ENCODE measurements at places on chromosomes 12 and 14. TPM values are rescaled to one million over a fixed set of nuclear protein-coding genes. Genes with fewer than 3 reads are reported as not detected.

DNA sequence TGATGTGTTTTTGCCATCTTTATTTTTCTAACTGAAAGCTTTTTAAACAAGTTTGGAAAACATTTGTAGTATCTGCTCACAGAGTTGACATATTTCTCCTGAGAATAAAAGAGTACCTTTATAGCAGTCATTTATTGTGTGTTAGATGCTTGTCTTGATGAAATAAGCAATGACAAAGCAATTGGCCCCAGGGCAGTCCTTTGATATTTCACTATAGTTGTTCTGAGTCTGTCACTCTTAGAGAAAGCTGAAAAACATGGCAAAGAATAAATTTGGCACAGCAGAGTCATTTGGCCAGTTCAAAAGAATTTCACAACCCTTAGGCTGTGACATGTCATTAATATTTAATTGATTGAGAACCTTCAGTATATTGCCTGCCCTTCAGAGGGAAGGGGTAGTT lies 166.2 kb downstream of the PTPRO start:
- DNase-seq: no peak

DNA sequence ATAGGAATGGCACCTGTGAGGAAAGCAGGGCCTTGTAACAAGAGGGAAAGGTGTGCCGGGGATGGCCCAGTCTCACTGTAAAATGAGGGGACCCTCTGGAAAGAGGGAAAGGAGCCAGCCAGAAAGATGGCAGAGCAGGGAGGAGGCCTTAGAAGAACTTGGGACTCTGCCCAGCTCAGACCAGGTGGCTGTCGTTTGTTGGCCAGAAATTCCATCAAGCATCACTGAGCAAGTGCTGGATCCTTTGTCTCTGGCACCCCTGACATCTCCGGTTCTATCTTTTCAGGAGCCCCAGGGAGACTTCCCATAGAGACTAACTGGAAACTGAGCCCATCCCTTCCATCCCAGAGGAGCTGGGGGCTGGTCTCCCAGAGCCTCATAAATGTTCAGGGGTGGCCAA lies 43.3 kb downstream of the DEGS2 start:
- no peak for DNase-seq

DNA sequence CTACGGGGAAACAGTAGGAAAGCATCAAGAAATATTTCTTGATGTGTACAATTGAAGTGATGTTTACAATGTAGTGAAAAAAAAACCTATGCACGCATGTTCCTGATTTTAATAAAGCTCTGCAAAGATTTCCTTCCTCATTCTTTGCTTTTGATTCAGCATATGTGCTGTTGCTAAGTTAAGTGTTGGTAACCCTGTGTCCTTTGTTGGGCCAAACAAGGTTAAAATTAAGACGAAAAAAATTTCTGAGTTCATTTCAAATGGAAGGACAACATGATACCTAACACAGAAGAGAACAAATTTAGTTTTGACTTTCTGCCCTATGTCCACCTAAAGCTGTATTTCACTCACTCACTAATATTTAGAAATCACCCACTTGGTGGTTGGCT lies 62.8 kb downstream of the PPP2R5C start:
- no peak for DNase-seq

NKX2-1 gene
- total RNA-seq: 0.92 TPM

SIX6 gene
- not detected for total RNA-seq

KCNK13 gene
- 0.33 TPM for total RNA-seq

SLC10A1 gene
- not detected for total RNA-seq

- DNase-seq: no peak
Observed at GRCh38 chr12:44748950-44749468, 127.1 kb downstream of the NELL2 start.

DNA sequence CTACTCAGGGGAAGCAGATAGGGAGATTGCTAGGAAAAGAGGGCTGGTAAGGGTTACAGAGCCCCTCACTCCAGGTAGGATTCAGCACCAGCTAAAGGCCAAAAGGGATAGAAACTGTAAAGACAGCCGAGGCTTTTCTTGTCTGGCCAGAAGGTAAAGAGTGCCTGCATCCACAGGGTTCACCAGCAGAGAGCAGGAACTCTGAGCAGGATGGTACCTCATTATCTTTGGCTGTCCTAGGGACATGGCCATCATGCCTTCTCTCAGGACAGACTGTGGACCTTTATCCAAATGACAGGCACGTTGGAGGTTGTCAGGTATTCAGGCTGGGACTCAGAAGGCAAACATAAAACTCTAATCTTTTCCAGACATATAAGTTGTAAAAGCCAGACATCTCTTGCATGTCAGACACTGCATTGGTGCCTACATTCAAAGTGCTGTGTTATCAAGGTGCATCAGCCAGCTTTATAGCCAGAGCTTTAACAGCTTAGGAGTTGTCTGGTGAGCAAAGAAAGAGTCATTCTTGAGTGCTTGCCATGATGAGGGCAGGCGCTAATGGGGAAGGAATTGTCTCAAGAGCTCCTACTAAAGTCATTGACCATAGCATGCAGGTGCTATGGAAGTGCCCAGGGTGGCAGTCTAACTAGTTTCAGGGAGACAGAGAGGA lies 89.5 kb downstream of the PELI2 start:
- no peak for DNase-seq

DNA sequence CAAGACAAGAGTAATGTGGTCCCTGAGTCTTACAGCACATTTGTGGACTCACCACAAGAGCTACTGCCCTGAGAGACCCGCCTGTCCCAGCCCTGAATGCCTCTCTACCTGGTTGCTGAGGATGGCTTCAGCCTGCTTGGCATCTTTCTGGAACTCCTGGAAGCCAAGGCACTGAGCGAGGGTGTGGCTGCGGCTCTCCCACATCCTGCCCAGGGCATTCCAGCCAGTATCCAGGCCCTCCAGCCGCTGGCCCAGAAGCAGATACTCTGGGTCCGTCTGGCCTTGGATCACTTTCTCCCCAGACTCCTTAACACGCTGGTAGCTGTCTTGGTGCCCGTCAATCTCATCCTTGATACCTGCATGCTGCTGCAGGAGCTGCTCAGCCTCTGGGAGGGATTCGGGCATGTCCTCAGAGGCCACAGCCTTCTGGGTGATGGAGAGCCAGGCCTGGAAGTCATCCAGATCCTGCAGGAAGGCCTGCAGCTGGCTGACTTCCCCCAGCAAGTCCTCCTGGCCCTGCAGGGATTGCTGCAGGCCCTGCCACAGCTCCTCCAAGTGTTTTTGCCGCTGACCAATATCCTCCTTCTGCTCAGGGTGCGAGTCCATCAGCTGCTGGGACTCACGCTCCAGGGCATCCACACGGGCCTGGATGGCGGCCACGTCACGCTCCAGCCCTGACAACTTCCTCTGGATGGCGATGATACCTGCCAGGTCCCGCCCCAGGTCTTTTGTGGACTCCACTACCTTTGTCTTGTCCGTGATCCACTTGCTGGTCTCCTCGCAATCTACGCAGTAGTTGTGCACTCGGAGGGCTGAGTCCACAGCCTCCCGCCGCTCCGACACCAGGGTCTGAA lies 82.3 kb downstream of the PLEKHG3 start:
- no peak for DNase-seq

DNA sequence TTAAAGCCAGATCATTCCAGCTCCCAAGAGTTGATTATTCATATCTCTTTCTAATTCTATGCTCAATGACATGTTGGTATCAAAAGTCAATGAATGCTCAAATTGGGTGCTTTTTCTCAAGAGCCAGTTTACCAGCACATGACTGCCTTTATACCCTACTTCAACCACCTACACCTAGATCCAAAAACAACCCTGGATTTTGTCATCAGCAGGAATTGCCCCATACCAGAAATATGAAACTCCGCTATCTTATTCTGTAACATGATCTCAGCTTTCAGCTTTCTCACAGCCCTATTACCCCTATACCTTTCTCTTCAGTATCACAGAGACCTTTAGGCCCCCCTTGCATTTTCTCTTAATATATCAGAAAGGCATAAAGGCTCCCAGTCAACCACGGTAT lies 32.3 kb upstream of the ESR2 start:
- no peak for DNase-seq

GRCh38 chr12:123055281-123055766 lies 74.8 kb downstream of the ARL6IP4 start:
- DNase-seq: no peak

DNA sequence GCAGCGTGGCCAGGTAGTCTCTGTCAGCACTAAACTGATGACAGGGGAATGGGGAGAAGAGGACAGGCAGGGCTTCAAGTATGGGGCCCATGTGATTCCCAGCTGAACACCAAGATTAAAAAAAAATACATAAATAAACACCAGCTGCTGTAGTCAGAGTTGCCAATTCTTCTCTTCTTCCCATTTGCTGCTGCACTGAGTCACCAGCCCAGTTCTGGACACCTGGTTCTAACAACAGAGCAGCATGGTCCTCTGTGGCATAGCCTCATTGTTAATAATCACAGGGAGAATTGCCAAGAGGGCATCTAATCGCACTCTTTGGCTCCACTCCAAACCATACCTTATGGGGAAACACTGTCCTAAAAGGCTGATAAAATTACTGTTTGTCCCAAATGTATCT lies 15.1 kb downstream of the PPM1H start:
- peak; percentile 34 for DNase-seq

- DNase-seq: no peak
Observed at GRCh38 chr14:80839743-80840142, 101.8 kb downstream of the CEP128 start.

DNA sequence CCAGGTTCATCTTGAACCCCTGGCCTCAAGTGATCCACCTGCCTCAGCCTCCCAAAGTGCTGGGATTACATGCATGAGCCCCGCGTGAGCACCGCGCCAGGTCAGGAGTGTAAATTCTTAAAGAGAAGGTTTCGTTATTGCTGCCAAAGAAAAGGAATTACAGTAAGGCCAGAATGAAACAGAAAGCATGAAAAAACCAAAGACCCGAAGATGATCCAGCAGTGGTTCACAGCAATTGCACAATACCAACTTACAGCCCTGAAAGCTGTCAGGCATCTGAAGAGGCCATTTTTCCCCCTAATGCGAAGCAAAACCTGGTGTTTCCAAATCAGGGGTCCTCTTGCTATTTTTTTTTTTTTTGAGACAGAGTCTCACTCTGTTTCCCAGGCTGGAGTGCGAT lies 10.3 kb downstream of the RBM23 start:
- no peak for DNase-seq

LGALS3 gene
- 286 TPM for total RNA-seq

GRCh38 chr14:60658211-60658690 lies 9.0 kb upstream of the SIX1 start:
- no peak for DNase-seq

TAS2R20 gene
- 4.6 TPM for total RNA-seq

P3H3 gene
- 16.4 TPM for total RNA-seq

PIWIL1 gene
- not detected for total RNA-seq

PHETA1 gene
- 15.6 TPM for total RNA-seq

GOLGA3 gene
- total RNA-seq: 72.3 TPM

TPPP2 gene
- not detected for total RNA-seq

DNA sequence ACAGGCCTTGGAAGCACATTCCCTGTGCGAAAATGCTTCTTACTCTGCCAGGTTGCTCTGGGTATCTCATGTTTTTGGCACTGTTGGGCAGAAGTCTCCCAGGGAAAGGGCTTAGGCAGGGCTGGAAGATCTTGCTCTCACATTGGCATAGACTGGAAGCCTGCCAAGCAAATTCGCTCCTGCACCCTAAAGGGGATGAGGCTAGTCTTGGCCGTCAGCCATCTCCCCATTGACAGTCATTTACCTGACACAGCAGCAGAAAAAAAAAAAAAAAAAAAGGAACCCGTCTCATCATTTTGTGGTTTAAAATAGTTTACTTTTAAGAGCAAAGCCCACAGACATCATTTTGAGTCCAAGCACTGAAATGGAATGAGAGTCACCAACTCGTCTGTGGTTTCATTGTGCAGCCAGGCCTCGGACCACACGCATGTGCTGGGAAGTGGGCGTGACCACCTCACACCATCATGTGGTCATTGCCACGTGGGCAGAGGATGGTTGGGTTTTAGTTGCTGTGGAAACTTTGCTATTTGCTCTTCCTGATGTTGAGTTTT lies 84.8 kb downstream of the NRXN3 start:
- no peak for DNase-seq

B4GALNT1 gene
- 10.4 TPM for total RNA-seq

LYZ gene
- total RNA-seq: 53.2 TPM

- DNase-seq: no peak
Observed at GRCh38 chr12:122051231-122051876, 27.2 kb upstream of the MLXIP start.

DNA sequence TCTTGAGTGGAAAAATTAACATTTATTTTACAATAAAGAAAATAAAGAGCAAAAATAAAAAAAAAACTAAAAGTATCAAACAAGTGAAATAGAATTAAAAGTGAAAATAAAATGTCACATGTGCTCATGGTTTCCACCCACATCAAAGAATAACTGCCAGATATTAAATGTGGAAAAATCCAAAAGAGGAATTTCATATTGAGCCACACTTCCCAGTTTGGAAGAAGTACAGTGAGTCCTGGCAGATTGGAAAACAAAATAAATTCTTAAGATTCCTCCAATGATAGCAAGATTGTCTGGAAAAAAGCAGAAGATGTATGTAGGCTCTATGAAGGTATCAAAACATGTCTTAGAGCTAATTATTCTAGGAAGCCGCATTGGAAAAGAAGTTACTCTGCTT lies 1019.5 kb downstream of the SLC6A15 start:
- no peak for DNase-seq

GRCh38 chr12:71591601-71592000 lies 72.0 kb downstream of the ZFC3H1 start:
- no peak for DNase-seq

DNA sequence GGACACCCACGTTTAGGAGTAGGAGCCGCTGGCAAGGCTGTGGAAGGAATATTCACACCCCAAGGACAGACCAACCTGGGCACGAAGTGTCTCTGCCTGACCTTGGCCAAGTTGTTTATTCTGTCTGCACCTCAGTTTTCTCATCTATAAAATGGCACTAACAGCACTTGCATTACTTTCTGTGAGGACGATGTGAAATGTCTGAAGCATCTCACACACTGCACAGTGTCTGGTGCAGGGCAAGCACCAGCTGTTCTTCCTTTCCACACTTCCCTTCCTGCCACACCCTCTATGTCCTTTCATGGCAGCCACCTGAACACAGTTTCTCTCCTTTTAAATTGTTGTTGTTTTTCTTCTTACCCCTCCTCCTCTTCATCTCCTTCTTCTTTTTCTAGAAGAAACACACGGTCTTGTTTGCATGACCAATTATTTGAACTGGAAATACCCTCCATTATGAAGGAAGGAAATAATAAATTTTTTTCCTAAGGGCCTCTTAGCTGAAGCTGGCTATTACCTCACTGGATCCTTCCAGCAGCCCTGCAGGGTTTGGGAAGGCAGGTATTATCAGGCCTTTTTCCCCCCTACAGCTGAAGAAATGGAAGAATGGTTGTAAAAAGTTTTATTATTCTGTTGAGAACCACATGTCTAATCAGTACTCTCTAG lies 42.9 kb upstream of the ATP23 start:
- no peak for DNase-seq

DNA sequence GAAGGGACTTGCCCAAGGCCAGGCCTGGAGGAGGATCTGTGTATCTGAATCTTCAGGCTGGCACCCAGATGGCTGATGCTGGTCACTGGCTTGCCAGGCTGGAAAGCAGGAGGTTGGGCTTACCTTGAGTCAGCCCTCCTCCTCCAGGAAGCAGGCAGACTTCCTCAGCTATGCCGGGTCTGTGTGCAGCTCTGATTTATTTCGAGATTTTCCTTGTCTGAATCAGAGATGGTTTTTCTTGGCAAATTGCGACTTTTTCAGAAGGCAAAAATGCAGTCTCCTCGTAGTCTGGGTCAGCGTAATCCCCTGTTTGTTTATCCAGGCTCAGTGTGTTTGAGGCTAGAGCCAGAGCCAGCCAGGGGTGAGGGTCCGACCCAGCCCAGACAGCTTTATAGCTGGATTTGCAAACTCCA lies 48.9 kb downstream of the SMOC1 start:
- no peak for DNase-seq

WSCD2 gene
- total RNA-seq: 34.3 TPM
